ENCODE measurements at places on chromosomes 13 and 19.

DNA sequence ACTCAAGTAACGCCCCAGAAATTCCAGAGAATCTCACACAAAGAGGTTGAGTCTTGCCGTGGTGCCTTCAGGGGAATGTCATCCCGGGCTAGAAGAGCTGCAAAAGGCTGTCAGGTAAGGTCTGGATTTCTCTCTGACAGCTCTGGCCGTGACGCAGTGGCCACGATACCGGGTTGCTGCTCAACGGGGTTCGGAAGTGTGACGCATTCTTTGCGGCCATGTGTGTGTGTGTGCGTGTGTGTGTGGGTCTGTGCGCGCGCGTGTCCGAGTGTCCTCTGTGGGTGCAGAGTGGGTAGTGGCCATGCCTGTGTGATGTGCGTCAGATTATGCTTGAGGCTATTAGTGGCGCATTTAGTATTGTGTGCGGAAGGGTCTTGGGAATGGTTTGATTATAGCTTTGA, 306 bp downstream of the ZNF540 start:
- peak; percentile 30 for DNase-seq

DNA sequence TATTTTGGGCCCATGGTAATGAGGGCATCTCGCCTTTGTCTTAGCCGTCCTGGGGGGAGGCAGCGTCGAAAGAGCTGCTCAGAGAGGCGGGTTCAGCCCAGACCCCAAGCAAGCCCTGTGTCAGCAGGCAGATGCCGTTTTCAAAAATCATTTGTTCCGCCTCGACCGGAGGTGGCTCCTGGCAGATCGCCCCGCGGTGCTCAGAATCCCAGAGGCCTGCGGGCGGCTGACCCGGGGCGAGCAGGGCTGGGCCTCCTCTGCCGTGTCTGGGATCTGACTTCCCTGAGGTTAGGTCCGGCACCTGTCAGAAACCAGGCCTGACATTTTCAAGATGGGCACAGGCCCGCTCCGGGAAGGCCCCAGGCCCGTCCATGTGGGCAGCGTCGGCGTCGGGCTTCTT, 36.1 kb downstream of the CRTC1 start:
- no peak for DNase-seq

DNA sequence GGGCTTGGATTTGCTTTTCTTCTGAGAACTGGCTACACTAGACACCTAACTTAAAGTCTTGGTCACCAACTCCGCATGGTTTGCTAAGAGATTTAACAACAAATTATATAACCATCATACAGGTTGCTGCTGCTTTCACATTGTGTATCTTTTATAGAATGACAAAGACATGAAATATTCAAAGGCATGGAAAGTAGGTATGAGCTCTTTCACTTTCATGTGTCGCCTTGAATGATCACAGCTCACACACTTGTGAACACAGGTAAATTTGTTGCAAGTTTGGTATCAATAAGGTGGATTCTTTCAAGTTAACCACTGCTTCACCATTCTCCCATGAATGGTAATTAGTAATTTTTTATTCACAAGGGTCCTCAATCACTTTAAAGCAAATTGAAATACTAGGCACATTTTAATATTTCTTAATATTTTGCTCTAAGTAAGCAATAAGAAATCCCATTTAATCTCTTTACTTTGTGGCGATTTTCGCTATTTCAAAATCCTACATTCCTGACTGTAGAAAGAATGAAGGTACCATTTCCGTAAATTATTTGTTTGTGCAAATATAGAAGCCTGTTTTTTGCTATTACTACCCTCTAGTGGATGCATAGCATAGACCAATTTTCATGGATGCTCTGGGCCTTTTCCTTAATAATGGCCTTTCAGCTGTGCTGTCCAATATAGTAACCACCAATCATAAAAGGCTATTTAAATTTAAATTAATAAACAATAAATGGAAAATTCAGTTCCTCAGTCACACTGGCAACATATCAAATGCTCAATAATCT, 45.5 kb upstream of the FREM2 start:
- no peak for DNase-seq

GRCh38 chr13:94201022-94201421, 278.5 kb downstream of the DCT start:
- DNase-seq: no peak

GRCh38 chr19:42276284-42276683, 7.2 kb downstream of the CIC start:
- no peak for DNase-seq

- no peak for DNase-seq
These were observed 2.1 kb upstream of the KLHL26 start for GRCh38 chr19:18634612-18635297.

DNA sequence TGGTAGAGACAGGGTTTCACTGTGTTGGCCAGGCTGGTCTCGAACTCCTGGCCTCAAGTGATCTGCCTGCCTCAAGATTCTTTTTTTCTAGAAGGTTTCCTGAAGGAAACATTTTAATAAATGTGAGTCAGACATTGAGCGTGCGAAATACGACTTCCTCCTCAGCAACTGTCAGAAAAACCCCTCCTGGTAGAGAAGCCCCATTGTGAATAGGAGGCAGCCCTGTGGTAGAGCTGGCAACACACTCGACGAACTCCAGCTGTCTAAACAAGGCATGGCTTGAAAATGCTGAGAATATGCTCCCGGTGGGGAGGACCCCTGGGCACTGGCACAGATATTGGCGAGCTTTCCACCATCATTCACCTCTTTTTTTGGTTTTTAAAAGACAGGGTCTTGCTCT, 9.8 kb downstream of the ZNF333 start:
- DNase-seq: no peak

DNA sequence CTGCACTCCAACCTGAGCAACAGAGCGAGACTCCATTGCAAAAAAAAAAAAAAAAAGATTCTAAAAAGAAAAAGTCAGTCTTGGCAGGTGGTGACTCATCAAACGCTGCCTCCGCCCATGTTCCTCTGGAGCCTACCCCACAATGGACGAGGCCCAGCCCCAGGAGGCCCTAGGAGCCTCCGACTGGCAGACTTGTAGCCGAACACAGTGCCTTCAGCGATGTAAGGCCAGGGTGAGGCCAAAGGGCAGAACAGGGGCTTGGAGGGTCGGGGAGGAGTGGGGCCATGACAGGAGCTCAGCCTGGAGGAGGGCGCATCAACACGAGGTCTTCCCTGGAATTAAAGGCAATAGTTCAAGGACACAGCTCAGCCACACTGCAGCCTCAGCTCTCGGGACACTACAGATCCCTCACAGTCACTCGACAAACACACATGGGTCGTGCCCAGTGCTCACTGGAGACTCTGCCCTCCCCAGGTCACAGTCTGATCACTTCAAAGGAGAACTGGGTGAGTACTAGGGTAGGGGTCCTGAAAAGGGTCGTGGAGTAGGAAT, 5.1 kb downstream of the USE1 start:
- peak; percentile 71 for DNase-seq

DNA sequence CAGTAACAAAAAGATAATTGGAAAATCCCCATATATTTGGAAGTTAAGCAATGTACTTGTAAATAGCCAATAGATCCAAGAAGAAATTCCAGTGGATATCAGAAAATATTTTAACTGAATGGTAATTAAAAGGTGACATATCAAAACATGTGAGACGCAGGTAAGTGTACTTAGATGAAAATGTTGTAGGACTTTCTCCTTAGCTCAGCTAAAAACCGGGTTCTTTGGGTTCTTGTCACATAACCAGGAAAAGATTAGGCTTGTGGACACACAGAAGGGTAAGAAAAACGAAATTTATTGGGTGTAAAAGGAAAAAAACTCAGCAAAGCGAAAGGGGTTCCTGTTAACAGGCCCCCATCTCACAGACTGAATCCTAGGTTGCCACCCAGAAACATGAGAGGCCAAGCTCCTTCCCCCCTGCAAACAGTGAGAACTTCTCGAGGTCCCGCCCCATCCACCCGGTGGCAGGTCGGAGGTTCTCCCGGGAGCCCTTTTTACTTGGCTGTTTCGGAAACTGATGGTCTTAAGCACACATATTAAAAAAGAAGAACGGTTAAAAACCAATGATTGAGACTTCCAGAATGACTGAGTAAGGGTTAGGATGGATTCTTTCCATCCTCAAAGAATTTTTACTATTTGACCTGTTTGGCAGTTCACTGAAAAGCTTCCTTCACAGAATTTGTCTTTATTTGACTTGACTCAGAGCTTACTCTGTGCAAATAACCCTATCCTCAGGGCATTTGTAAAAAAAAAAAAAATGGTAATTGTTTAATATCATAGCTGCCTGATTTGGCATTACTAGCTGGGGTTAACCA, 3.1 kb upstream of the CCDC70 start:
- no peak for DNase-seq

- no peak for DNase-seq
These were observed 612.5 kb upstream of the PRR20A start for GRCh38 chr13:56528040-56528790.

GRCh38 chr13:81350056-81350455, 1009.1 kb upstream of the SPRY2 start:
- DNase-seq: no peak

DNA sequence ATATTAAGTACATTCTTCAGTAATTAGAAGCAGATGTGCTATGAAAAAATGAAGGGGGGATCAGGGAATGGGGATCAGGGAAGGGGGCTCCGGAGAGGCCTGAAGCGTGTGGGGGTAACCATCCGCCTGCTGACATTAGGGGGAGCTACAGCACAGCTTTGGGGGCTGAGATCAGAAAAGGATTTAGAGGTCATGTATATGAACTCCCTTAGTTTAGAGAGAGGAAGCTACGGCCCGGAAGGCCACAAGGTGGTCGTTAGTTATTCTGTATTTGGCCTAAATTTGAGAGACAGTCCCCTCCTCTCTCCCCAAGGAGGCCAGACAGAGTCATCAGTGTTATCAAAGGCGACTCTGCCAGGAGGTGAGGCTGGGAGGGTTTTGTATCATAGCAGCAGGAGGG, 99.0 kb downstream of the TM9SF2 start:
- DNase-seq: no peak

DNA sequence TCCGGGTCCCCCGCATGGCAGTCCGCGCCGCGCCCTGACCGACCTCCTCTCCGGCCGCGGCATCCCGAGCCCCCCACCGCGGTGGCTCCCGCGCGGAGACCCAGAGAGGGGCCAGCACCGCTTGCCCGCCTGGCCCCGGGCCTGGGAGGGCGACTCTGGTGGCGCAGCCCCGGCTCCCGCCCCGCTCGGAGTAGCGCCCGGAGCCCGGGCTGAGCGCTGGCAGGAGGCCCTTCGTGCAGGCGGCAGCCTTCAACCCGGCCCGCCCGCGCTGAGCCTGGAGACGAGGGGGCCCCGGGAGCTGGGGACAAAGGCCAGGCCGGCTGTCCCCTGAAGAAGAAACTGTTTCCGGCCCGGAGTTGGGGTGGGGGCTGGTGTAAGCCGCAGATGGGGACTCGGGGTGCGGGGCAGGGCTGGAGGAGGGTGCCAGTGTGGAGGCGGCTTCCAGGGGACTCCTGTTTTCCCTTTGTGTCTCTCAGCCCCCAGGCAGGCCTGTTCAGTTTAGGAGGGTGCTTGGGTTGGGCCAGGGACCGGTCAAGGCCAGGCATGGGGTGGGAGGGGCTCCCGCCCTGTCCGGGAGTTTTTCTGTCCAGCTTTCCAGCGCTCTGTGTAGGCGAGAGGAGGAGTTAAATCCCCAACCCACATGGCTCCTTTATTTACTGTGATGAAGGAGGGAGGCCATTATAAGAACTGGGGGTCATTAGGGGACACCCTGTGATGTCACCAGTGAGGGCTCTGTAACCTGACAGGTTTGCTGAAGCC, 935 bp downstream of the LRP3 start:
- DNase-seq: peak; percentile 75

- peak; percentile 66 for DNase-seq
These were observed at the start of gene SYT5 for GRCh38 chr19:55179606-55180484. Gene SYT5 (minus strand): TSS chr19:55180289. CDS start chr19:55179041, 1,248 bp downstream.

DNA sequence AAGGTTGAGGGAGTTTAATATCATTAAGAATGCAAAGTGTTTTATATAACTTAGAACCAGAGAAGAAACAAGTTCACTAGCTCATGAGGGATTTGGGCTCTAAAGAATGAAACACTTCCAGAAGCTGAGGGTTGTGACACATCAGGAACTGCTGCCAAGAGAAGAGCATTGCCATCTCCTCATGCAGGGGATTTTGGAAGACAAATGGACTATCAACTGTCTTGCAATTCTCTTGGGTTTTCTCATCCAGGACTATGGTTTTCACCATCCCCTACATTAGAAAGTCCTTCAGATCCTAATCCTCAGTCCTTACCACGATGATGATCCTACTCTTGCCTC, 59.7 kb upstream of the KL start:
- peak; percentile 10 for DNase-seq

- DNase-seq: no peak
These were observed 35.0 kb upstream of the OLFM2 start for GRCh38 chr19:9971166-9971897.

DNA sequence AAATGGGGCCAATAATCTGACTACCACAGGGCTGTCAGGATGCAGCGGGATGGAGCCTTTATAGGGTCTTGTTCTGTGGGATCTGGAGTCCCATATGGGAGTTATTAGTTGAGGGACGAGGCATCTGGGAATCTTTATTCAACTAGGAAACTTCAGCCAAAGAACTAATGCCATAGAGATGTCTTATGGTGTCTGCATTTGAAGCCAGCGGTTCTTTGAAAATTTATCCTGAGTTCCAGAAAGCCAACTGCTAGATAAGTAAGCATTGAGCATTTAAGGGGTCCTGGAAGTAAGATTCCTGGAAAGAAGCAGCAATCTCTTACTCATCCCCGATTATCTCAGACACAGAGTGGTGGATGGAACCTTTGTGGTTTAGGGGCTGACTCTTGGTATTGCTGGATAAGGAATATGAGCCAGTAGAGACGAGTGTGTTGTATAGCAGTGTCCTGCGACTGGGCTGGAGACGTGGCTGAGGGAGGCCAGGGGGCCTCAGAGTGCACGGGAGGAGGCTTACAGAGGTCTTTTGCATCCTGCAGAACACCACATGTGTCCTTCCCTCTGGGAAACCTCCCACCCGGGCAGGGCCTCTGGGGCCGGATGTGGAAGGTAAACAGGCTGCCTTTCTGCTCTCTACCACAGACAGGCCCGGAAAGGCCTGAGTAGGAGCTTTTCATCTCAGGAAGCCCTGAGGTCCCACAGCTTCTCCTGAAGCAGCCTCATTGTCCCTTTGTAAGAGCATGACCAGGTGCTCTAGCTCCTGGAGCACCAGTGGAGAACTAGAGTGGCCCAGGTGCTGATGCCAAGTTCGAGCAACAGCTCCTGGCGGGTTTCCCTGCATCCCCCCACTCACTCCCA, 28.8 kb downstream of the ACTN4 start:
- peak; percentile 47 for DNase-seq

DNA sequence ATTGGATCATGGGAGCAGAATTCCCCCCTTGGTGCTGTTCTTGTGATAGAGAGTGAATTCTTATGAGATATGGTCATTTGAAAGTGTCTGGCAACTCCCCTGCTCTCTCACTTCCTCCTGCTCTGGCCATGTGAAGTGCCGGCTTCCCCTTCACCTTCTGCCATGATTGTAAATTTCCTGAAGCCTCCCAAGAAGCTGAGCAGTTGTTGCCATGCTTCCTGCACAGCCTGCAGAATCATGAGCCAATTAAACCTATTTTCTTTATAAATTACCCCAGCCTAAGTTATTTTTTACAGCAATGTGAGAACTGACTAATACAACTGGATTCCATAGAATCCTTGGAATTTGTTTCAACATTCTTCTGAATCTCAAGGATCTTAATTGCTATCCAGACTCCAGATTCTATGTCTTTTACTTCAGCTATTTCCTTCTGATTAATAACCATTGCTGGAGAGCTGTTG, 328.1 kb downstream of the SLITRK5 start:
- DNase-seq: peak; percentile 48

GRCh38 chr19:8250596-8250995, 41.4 kb downstream of the CERS4 start:
- DNase-seq: no peak

GRCh38 chr19:2420490-2420889, 6.9 kb downstream of the TIMM13 start:
- DNase-seq: no peak

GRCh38 chr19:43690890-43691289, 20.9 kb upstream of the PLAUR start:
- DNase-seq: no peak

Measured in AG08395 (cell line).